Common myeloid progenitor, CD34-positive (primary cell): ENCODE measurements at places on chromosomes 13 and 19.

GRCh38 chr19:15636026-15636425, 4.7 kb upstream of the CYP4F3 start:
- no peak overlapping the region for H3K27ac ChIP-seq
- no peak for DNase-seq
- peaks cover 4% of the 10 kb centered on the region for H3K4me1 ChIP-seq
- no peak overlapping the region for H3K4me3 ChIP-seq

- no peaks in the 10 kb centered on the region for H3K27me3 ChIP-seq
- H3K4me3 ChIP-seq: no peak overlapping the region
- peaks cover 18% of the 10 kb centered on the region for H3K36me3 ChIP-seq
- DNase-seq: no peak
- no peak overlapping the region for H3K27ac ChIP-seq
These were observed 12.9 kb downstream of the CC2D1A start for GRCh38 chr19:13918726-13919411.

- H3K36me3 ChIP-seq: no peaks in the 10 kb centered on the region
- DNase-seq: peak; percentile 42
- H3K27ac ChIP-seq: no peak overlapping the region
- peaks cover 4% of the 10 kb centered on the region for H3K4me1 ChIP-seq
- peaks cover 56% of the 10 kb centered on the region for H3K27me3 ChIP-seq
- no peak overlapping the region for H3K4me3 ChIP-seq
These were observed 34.7 kb upstream of the CASP14 start for GRCh38 chr19:15014579-15014978.

DNA sequence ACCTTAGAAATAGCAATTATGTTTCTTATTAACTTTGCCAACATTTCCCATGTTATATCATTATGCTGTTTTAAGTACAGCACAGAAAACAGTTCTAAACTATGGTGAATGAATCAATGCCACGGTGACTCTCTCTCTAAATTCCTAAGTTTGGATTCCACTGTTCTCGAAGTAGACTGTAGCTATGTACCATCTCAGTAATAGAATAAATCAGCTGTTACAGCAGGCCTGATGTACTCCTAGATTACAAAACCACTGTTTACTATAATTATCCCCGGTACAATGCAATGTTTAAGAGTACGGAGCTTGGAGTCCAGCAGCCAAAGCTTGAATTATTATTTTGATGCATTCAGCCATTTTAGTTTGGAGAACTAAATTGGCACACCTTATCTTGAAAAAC, 476.3 kb upstream of the SLITRK1 start:
- no peaks in the 10 kb centered on the region for H3K4me1 ChIP-seq
- H3K27ac ChIP-seq: no peak overlapping the region
- H3K36me3 ChIP-seq: no peaks in the 10 kb centered on the region
- H3K27me3 ChIP-seq: no peaks in the 10 kb centered on the region
- no peak for DNase-seq

DNA sequence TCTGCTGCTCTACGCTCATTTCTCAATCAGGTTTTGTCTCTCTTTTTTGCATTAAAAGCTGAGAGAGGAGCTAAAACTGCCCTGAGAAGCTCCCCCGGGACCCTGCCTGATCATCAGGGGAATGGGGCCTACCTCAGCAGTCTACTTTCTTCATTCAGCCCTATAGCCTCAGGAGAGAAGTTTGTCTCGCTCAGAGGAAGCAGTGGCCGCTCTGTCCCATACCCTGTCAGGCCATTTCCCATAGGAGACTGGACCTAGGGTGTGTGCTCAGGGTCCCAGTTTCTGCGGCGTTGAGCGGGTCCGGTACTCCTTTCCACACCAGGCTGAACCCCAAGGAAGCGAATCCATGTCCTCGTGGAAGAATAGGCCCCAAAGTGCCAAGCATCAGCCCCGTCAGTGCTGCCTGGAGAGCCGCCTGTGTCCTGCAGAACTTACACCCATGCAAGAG, 21.7 kb downstream of the UBE2L5 start:
- H3K4me3 ChIP-seq: no peak overlapping the region
- no peak overlapping the region for H3K27ac ChIP-seq
- peaks cover 1% of the 10 kb centered on the region for H3K4me1 ChIP-seq
- no peak for DNase-seq
- no peaks in the 10 kb centered on the region for H3K27me3 ChIP-seq
- H3K36me3 ChIP-seq: no peaks in the 10 kb centered on the region

- no peak overlapping the region for H3K27ac ChIP-seq
- no peaks in the 10 kb centered on the region for H3K36me3 ChIP-seq
- H3K27me3 ChIP-seq: no peaks in the 10 kb centered on the region
- no peak overlapping the region for H3K4me3 ChIP-seq
- H3K4me1 ChIP-seq: peaks cover 11% of the 10 kb centered on the region
These were observed 59.3 kb upstream of the WDFY2 start for GRCh38 chr13:51524829-51525566.

DNA sequence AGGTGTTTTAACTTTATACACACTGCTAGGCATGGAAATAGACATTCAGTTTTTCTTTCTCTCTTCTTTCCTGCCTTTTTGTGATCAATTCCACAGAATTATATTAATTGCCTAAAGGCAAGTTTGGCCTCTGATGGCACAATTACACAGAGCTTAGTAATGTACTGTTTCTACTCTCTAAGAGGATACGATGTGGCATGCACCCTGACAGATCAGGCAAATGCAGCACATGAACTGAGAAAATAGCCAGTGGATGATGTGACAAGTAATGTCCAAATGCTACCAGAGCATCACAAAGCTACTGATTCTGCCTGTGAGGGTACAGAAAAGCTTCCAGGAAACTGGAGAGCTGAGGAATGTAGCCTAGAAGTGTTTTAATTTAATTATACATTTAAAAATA, 233.8 kb upstream of the PRR20A start:
- no peaks in the 10 kb centered on the region for H3K27me3 ChIP-seq
- no peak overlapping the region for H3K27ac ChIP-seq
- no peaks in the 10 kb centered on the region for H3K36me3 ChIP-seq
- no peaks in the 10 kb centered on the region for H3K4me1 ChIP-seq
- no peak for DNase-seq
- no peak overlapping the region for H3K4me3 ChIP-seq

GRCh38 chr13:106416645-106417044, 118.8 kb downstream of the EFNB2 start:
- H3K4me3 ChIP-seq: no peak overlapping the region
- H3K4me1 ChIP-seq: no peaks in the 10 kb centered on the region
- H3K36me3 ChIP-seq: no peaks in the 10 kb centered on the region
- H3K27me3 ChIP-seq: peaks cover 7% of the 10 kb centered on the region
- H3K27ac ChIP-seq: no peak overlapping the region
